ENCODE measurements at places on chromosomes 7 and 10.

DNA sequence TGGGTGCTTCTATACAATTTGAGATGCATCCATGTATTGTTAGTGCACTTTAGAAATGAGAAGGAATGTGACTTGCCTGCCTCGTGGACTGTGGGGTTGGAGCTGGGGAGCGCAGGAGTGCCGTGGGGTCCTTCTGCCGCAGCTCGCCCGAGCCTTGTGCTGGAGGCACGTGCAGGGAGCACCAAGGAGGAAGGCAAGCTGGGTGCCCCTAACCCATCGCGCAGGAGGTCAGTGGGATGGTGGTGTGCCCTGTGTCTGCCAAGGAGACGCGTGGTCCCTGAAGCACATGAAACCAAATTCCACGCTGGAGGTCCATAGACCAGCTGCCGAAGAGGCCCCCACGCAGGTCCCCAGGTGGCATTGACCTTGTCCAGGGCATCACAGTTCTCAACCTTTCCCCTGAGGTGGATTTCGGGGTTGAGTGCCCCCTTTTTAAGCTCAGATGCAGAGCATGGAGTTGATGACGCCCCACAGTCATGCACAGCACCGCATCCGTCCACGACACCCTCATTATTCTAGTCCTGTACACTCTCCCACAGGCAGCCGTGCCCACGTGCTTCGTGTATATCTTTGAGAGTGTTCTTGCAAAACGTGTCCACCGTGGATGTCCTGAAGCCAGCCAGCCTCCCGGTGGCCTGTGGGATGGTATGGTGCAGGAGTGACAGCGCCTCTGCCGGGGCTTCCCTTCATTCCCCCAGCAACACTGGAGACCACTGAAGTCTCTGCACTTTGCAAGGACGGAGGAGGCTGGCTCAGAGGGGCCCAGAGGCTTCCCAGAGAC lies 35.5 kb downstream of the FKBP6 start:
- no peak for DNase-seq

DNA sequence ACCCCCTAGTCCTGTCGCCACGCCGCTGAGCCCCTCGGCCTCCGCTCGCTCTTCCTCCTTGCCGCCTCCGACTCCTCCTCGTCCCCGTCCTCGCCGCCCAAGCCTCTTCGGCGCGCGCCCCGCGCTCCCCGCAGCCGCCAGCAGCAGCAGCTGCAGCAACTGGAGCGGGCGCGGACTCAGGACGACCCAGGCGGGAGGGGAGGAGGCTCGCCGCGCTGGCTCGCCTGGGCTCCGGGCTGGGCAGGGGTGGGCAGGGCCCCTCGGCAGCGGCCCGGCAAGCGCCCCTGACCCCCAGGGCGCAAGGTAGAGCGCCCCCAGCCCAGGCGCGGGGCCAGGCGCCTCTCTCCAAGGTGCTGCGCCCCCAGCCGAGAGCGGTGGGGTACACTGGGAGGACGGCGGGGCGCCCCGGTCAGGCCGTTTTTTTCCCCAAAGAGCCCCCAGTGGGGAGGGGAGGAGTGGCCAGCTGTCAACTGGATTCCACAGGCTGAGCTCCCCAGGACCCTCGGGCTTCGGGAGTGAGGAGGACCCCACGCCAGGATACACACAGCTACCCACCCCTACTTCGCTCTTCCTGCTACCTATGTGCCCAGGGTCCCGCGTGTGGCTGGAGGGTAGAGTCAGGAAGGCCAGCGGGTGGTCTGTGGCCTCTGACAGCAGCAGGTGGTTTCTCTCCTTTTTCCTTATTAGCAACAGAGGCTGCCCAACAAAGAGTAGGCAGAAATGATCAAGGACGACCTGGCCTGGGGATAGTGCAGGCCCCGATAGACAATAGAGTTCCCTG lies 903 bp upstream of the KCNMA1 start:
- DNase-seq = no peak

- no peak for DNase-seq
Measured at GRCh38 chr7:148337246-148337965, 253.2 kb upstream of the C7orf33 start.

DNA sequence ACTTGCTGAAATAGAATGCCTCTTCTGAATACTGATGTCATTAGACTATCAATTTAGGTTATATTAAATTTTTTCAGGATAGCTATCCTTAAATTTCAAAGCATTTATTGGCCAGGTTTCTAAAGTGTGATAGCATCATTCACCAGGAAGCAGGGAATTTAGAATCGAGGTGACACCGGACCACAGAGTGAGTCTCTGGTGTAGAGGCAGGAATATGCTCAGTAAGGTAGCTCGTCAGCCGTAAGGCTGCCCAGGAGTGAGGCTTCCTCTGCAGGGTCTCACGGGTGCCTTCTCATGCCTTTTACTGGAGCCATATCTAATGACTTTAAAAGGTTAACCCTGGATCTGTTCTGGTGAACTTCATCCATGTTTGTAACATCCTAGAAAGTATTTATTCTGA lies 170.8 kb upstream of the KLF14 start:
- DNase-seq = no peak

- DNase-seq = no peak
Measured at GRCh38 chr7:43318188-43318770, 205.8 kb downstream of the HECW1 start.

GRCh38 chr10:125549653-125550052 lies 133.3 kb downstream of the TEX36 start:
- no peak for DNase-seq

GRCh38 chr7:126637538-126637937 lies 615.2 kb downstream of the GRM8 start:
- DNase-seq = no peak

DNA sequence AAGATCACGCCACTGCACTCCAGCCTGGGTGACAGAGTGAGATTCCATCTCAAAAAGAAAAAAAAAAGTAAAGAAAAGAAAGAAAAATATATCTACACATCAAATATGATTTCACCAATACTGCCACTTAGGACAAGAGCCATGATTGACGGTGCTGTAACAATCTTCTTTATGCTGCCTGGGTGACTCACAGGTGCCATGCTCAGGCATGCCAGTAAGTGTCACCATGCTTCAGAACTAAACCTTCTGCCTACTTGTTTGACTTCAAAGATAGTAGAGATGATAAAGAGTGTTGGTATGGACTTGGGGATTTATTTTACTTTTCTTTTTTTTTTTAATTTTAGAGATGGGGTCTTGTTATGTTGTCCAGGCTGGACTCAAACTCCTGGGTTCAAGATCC lies 33.6 kb upstream of the DNMBP start:
- peak; percentile 21 for DNase-seq

DNA sequence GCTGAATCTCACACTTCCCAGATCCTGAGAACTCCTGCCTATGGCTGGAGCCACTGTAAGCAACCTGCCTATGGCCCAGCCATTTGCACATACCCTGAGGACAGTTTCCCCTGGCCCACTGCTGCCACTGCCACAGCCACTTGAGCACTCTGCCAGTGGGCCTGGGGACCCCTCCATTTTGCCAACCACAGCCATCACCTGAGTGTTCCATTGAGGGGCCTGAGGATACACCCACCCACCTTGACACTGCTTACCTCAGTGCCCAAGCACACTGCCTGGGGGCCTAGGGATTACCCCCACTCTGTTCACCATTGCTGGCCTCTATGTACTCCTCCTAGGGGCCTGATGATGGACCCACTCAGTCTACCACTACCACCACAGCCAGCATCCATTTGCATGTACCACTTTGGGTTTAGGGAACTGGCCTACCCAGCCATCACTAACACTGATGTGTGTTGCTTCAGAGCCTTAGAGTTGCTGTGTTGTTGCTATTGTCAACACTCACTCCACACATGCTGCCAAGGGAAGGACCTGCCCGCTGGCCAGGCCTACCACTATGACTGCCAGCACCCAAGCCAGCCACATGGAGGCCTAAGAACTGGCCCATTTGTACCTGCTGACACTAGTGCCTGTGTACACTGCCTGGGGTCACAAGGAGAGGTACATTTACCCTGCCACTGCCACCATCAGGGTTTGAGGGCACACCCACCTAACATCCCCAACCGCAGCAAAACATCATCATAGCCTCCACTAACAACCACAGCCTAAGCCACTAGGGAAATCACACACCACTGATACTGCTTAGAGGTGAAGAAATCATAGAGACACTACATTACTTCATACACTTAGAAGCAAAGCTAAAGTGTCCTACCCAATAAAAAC lies 45.9 kb upstream of the ANTXRL start:
- no peak for DNase-seq

GRCh38 chr7:17939211-17939605 lies 1.1 kb downstream of the SNX13 start:
- DNase-seq = peak; percentile 8

DNA sequence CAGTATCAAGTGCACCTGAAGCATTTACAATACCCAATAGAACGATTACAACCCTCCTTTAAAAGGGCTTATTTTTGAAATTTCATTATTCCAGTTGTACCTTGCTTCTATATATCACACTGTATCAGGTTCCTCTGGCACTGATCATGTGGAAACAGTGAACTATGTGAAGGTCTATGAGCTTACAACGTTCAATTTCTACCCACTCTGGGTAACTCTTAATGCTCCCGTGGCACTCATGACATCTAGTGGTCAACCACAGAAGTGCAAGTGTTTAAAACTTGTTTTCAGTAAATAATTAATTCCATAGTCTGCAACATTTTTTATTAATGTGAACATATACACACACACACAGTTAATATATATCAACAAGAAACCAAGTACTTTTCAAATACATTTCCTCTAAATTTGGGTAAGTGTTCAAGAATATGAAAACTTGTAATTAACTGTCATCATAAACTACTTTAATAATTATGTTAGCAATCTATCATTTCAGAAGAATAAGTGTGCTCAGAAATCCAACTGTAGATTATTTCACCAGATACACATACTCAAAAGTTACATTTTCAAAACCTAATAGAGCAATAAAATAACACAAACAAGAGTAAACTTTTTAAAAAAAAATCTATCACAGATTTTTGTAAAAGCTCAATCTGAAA lies 61.0 kb downstream of the MPP7 start:
- DNase-seq = peak; percentile 48

DNA sequence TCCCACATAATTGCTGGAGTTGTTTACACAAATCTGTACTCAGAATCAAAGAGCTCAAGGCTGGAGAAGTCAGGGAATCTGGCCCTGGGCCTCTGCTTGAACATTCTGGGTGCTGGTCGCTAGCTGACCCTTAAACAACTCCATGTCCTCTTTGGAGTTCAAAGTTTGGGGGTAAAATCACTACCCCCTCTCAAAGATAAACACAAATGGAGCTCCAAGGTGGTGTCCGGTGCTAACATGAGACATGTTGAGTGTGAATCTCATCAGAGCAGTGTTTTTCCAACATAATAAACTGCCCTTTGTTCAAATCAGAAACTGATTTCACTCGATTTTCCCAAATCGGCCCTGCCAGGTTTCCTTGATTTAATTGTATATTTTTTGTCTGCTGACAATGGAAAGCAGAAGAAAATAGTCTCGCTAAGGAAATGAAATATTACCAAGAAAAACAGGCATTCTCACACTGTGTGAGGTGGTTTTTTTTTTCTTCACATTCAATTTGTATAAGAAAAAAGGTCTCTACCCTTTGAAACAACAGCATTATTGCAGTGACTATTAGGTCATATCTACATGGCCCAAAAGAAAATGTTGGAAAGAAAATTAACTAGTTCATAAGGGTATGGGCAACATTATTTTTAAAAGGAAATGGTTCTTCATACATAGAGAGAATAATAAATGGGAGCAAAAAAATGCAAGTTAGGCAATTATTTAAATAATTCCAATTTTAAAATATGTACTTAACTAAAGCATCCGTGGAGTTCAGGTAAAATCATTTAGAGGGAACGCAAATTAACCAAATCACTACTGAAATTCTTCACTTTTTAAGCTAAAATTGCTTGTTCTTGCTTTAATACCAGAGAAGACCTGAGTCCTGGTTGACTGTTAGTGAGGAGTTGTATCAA lies 56.1 kb upstream of the CAPZA2 start:
- no peak for DNase-seq

GRCh38 chr7:55405856-55406541 lies 40.9 kb downstream of the LANCL2 start:
- DNase-seq = no peak

GRCh38 chr10:73576178-73576889 lies 14.8 kb downstream of the USP54 start:
- DNase-seq = no peak

GRCh38 chr7:21149809-21150208 lies 278.1 kb upstream of the SP4 start:
- no peak for DNase-seq

DNA sequence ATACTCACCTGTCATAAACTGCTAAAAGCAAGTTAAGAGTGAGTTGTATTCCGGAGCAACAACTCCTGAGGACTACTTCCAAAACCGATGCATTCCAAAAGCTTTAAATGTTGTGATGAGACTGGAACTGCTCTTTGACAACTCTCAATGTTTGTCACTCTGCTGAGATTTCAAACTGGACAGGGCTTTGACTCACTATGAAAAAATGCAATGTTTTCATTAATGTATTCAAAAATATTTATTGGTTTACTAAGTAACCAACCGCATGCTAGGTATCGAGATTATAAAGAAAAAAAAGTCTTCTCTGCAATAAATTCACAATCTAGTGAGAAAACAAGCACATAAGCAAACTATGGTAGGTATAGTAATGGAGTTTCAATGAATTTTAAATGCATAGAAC lies 107.9 kb upstream of the GNAI1 start:
- DNase-seq = no peak

GRCh38 chr7:140534743-140535142 lies 55.4 kb upstream of the MKRN1 start:
- no peak for DNase-seq

- no peak for DNase-seq
Measured at GRCh38 chr7:36658335-36659171, 65.7 kb downstream of the AOAH start.

GRCh38 chr7:144517749-144518148 lies 114.3 kb upstream of the NOBOX start:
- DNase-seq = no peak

DNA sequence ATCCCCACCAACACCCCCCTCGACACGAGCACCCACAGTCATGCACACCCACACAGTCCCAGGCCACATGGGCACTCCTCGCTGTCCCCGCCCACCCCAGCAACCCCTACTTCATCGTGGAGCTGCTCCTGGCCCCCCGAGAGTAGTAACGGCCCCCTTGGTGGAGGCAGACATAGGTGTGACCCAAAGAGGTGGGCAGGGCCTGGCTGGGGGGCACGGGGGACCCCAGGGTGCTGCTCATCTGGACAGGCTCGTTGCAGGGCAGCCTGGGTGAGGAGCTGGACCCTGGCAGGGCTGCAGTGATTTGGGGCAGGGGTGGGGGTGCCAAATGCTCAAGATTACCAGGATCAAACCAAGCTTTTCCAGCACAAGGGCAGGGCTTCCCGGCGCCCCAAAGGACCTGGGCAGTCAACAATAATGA lies 42.4 kb upstream of the ZMIZ1 start:
- no peak for DNase-seq

DNA sequence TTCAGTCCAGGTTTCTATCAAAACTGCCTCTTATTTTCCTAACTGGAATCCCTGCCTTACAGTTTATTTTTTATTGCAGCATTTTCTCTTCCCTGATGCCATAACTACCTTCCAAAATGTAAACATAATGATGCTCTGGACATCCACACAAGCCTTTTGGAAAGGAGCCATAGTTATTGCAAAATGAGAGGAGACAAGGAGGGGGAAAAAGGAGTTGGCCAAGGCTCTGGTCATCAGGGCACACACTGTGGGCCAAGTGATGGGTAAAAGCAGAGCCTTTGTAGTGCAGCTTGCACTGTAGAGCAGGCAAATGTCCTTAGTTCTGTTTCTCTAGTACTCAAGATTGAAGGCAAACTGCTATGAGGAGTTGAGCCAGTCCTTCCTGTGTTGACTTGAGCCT lies 289.3 kb upstream of the MTPN start:
- no peak for DNase-seq
